Stimulated activated CD8-positive, alpha-beta memory T cell treated with anti-CD3 and anti-CD28 coated beads, Interleukin-15, amount 100 ng/mL, for 4 hours (primary cell): ENCODE measurements at places on chromosomes 4 and X.

- DNase-seq, result no peak
Observed at GRCh38 chr4:77538144-77538543, 67.5 kb upstream of the CXCL13 start.

DNA sequence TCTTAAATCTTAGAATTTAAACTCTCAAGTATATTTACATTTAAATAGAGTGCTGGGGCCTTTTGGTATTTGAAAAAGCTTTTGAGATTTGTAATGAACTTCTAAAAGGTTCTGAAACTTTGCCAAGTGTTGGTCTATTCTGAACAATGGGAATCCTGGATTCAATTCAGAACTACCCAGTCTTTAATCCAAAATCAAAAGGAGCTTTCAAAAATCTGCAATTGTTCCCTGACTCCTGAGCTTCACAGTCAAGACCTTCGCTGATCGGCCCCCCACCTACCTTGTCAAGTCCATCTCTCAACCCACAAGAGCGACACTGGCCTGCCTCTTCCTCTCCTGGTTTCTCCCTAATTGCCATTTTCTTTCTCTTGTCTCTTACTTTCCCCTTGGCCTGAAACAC lies 666.1 kb upstream of the BOD1L1 start:
- no peak for DNase-seq

GRCh38 chr4:134141728-134142127 lies 59.9 kb downstream of the PABPC4L start:
- no peak for DNase-seq

DNA sequence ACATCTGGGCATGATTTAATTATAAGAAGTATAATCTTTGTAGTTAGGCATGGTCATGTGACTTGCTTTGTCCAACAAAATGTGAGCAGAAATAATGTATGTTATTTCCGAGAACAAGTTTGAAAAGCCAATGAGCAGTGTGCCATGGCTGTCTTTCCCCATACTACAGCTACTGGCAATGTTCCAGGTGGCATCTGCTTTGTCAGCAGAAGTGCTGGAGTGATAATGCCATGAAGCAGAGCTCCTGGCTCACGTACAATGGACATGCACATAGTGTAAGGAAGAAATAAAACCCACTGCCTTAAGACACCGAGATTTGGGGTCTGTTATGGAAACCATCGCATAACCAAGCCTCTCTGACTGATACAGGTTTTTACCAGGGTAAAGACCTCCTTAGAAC lies 212.6 kb upstream of the RASGEF1B start:
- no peak for DNase-seq

DNA sequence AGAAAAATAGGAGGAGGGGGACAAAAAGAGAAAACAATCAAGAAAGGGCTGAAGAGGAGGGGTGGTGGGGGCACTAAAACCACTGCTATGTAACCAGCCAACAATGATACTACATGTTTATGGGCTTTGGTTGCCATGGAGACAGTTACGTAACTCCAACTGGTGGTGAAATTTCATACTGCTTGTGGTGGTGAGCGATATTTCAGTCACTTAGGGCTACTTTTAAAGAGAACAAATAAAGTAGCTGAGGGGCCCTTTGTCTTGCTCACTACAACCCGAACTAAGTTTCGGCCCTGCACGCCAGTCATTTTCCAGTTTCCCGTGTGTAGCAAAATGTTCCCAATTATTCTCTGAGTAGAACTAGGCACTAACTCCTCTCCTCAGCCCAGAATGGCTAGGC lies 275.2 kb upstream of the EDA2R start:
- DNase-seq, result no peak

- DNase-seq, result no peak
Observed at GRCh38 chr4:70471897-70472296, at the start of gene MUC7. Gene MUC7, plus strand, starts transcription at chr4:70472197. Its CDS starts 1,825 bp downstream, at chr4:70474022.

DNA sequence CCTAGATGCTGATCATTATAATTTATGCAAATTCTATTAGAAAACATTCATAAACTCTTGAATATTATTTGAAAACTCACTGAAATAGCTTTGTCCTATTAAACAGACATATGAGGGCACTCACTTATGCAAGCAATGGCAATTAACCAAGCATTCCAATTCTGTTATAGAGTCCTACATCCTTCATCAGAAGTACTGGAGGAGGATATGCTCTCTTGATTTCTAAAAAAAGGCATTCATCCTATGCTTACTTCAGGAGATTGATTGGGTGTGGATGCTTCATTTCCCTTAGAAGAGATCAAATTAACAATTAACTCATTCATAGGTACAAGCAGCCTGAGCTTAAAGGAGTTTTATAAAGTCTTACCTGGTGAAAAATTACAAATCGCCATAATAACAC lies 1317.2 kb downstream of the PCDH7 start:
- DNase-seq, result no peak

GRCh38 chr4:98610431-98610830 lies 48.0 kb downstream of the TSPAN5 start:
- no peak for DNase-seq

GRCh38 chrX:9368262-9368661 lies 96.6 kb upstream of the TBL1X start:
- DNase-seq, result no peak

DNA sequence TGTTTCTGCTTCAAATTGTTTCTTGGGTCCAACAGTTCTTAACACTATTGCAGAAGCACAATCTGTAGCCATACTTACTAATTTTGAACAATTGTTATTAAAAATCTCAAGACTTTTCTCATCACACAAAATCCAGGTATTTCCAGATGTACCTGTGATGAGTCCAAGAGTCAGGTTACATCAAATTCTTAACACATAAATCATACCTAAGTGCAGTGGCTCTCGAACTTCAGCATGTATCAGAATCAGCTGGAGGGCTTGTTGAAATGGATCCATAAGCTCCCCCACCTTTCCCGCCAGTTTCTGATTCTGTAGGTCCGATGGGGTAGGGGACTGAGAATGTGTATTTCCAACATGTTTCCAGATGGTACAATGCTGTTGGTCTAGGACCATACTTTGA lies 10.6 kb downstream of the FAM120C start:
- no peak for DNase-seq

GRCh38 chr4:29560452-29560851 lies 1159.7 kb upstream of the PCDH7 start:
- no peak for DNase-seq

GRCh38 chr4:13496605-13497004 lies 12.5 kb upstream of the RAB28 start:
- no peak for DNase-seq

DNA sequence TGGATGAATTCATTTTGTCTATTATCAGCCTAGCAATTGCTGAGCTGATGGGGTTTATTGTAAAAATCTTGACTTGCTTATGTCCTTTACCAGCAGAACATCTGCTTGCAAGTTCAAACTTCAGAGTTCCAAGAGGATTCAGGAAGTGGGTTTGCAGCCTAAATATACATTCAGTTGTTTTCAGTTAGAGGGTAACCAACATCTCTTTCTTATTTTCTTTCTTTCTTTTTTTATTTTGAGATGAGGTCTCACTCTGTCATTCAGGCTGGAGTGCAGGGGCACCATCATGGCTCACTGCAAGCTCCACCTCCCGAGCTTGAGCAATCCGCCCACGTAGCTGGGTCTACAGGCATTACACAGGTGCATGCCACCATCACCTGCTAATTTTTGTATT lies 31.4 kb upstream of the FHL1 start:
- DNase-seq, result no peak

DNA sequence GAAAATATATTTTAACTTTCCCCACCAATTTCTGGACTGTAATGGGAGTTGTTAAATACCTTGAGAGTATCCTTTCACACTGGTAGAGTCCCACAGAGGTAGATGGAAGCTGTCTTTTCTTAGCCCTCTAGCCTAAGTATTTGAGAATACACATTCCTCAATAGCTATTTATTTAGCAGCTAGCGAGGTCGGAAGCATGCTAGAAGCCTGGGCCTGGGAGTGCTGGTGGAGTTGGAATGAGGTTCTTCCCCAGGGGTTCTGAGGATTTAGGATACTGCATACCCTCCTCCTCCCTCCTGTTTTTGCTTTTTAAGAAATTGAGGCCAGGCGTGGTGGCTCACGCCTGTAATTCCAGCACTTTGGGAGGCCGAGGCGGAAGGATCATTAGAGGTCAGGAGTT lies 999 bp upstream of the KLHL15 start:
- no peak for DNase-seq

GRCh38 chr4:42678512-42678911 lies 21.6 kb upstream of the ATP8A1 start:
- DNase-seq, result no peak

- DNase-seq, result no peak
Observed at GRCh38 chr4:129526812-129527211, 430.9 kb downstream of the C4orf33 start.

GRCh38 chr4:146214238-146214637 lies at the start of gene REELD1:
Gene REELD1, plus strand, starts transcription at chr4:146214538. Its CDS starts 2,415 bp downstream, at chr4:146216953.
- no peak for DNase-seq

DNA sequence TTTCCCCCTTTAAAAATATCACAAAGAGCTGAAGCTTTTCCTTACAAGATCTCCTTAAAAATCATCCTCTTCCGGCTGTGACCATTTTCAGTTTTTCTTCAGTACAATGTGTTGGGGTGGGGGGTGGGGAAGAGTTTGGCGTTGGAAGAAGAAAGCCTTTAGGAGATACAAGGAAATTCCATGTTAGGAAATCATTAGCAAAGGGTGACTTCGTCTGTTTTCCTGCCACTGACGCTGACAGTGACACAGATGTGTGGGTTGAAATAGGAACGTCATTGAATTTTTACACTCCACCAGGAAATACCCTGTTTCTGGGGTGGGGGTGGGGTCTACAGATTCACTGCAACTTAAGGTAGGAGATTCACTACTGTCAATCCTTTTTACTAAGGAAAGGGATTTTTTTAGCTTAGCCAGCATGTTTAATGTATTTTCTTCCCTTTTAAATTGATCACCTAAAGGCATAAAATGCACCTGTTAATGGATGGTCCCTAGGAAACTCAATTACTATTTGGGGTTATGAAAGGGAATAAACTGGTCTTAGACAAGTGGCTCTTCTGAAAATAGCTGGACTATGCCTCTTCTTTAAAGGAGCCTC lies 3.9 kb downstream of the MAMLD1 start:
- no peak for DNase-seq

- no peak for DNase-seq
Observed at GRCh38 chr4:140089216-140089615, 64.8 kb downstream of the MAML3 start.

- DNase-seq, result no peak
Observed at GRCh38 chrX:69150281-69150960, 14.8 kb downstream of the PJA1 start.

DNA sequence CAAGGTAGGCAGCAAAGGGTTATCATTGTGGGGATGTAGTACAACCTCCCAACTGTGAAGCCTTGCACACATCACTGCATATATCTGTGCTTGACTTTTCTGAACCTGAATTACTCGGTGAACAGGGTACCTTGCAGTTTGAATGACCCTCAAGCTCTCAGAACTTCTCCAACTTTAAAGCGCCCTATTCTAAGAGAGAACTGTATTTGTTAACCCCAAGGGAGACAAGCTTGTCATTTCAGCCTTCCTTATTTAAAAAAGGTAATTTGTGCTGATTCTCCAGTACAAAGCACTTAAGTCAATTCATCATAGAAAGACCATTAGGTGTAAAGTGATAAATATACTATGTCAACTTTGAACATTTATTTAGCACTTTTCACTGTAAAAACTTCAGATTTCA lies 122.0 kb upstream of the STS start:
- no peak for DNase-seq

GRCh38 chr4:151822331-151822730 lies 61.5 kb upstream of the GATB start:
- no peak for DNase-seq

DNA sequence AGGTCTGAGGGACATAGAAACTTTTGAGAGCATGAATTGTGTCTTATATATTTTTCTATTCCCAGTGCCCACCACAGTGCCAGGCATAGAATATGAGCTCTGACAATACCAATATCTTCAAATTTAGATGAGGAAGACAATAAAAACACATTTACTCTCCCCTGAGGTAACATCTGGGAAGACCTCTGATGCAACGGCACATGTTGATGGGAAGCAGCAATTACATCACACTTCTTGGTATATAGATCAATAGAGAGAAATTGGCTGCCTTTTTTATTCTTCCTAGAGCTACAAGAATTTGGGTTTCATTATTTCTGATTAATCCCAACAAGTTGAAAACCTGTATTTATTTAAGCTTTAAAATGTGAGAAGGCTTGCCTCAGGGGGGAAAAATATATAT lies 67.4 kb upstream of the SMAD1 start:
- no peak for DNase-seq

DNA sequence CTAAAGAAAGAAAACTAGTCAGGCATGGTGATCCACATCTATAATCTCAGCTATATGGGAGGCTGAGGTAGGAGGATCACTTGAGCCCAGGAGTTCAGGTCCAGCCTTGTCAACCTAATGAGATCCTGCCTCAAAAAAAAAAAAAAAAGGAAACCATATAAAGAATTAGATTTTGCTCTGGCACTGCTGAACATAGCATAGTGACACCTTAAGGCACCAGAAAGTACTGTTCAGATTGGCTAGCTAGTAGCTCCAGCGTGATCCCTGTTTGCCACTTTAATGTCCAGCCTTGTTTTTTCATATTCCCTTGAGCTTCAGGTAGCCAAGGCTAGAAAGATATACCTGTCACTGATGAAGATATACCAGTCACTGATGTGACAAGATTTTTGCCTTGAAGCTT lies 34.1 kb downstream of the EXOC1 start:
- DNase-seq, result no peak

- DNase-seq, result no peak
Observed at GRCh38 chrX:16612257-16612897, 37.6 kb upstream of the S100G start.

DNA sequence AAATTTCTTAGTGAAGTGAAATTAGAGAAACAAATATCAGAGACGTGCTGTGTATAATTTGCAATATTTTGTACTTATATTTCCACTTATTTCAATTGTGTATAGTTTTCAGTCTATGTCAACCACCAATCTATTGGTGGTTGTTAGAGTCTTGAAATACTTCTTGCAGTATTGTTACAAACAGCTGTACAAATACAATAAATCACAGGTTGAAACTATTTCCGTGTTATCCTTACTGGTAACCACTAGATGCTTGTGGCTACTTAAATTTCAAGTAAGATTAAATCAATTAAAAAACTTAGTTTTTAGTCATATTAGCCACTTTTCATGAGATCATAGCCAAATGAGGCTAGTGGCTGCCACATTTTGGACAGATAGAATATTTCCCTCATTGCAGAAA lies 520.5 kb downstream of the GBA3 start:
- no peak for DNase-seq

DNA sequence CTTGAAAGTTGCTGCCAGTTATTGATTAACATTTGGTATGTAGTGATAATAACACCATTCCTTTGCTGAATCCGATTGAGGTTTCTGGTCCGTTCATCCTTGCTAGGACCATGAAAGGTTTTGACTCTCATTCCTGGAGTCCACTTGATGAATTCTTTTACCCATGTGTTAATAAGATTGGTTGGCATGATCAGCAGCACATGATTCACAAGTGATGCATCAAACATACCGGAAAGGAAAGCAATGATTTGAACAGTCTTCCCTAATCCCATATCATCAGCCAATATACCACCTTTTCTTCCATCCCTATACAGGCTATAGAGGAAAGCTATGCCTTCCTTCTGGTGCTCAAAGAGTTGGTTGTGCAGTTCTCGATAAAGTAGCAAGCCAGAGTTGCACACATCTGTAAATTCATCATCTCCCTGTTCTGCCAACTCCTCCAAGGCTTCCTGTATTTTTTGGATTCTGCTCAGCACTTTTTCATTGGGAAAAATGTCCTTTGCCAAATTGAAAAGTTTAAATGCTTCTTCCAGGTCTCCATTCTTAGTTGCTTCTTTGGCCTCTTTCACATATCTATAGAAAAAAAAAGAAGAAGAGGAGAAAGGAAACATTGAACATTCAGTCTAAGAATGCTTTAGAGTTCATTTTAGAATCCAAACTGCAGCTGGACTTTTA lies 26.7 kb downstream of the PIN4 start:
- no peak for DNase-seq
